Stimulated activated CD4-positive, alpha-beta T cell treated with anti-CD3 and anti-CD28 coated beads, Interleukin-12 subunit alpha, Interleukin-12 subunit beta, amount 100 ng/mL, for 48 hours (primary cell): ENCODE measurements at places on chromosomes 13 and 19.

- peak; percentile 45 for DNase-seq
These were observed 1.4 kb upstream of the CD37 start for GRCh38 chr19:49333811-49334288.

GRCh38 chr13:80654638-80655249, 313.8 kb upstream of the SPRY2 start:
- no peak for DNase-seq

- no peak for DNase-seq
These were observed 1080.6 kb downstream of the PCDH17 start for GRCh38 chr13:58712191-58712590.

GRCh38 chr19:42555801-42556200, 27.5 kb upstream of the CEACAM1 start:
- no peak for DNase-seq

DNA sequence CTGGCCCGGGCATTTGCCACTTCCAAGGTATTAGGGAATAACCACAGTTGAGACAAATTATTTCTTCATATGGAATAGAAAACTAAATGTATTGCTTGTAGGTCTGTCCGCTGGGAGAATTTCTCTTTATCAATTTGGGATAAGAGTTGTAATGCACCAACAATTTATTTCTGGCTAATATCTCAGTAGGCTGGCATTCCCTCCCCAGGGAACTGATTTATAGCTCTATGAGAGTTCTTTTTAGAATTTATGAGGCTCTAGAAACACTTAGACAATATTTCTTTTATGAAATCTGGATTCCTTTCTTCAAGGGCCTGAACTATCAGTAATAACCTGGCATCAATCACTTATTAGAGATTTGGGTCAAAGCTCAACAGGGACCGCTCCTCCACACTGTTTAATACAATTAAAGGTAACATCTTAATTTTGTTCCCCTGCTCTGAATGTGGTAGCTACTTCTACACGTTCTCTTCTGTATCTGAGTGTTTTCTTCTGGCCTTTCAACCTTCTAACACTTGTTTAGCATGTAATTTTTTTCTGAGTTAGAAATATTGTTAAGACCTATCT, 857.4 kb upstream of the PRR20A start:
- no peak for DNase-seq

GRCh38 chr13:51833980-51834379, 11.0 kb downstream of the TMEM272 start:
- no peak for DNase-seq

GRCh38 chr19:7605490-7606222, 10.0 kb downstream of the CAMSAP3 start:
- peak; percentile 33 for DNase-seq

GRCh38 chr13:79810669-79811068, 329.7 kb downstream of the NDFIP2 start:
- DNase-seq, result no peak

DNA sequence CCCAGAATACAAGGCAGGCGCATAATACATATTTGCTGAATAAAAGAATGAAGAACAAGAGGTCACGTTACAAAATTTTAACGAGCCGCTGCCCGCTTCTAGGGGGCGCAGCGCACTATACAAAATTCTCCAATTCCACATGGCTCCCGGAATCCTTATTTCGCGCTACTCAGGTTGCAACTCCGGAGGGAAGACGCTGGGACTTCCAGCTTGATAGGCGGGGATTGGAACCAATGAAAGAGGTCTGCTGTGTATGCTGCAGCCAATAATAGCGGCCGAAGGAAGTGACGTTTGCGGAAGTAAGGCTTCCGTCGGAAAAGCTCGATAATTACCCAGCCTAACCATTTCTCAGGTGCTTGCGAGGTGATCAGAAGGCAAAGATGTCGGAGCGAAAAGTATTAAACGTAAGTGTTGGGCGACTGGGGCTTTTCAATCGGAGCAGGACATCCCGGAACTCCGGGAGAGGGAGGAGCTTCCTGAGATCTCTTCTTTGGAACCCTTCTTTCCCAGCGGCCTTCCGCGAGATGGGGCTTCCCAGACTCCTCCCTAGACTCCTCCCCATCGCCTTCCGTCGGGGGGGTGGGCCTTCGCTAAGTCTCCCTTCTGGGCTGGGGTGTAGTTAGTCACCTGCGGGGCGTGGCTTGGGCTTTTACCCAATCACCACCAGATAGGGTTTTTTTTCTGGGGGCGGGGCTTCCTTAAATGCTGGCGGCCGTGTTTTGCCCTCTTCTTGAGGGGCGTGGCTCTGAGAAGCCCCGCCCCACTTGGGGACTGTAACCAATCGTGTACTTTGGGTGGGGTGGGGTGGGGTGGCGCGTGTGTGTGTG, at the start of gene YJU2:
YJU2 (plus strand) TSS at position 314 of the 827 bp plus-strand sequence; CDS start at position 381, 67 bp downstream.
- peak; percentile 99 for DNase-seq
